ENCODE measurements at places on chromosomes 2 and 18.

GRCh38 chr2:238847841-238848690 is at the start of gene TWIST2:
Gene TWIST2 (plus strand): TSS chr2:238848085. CDS start chr2:238848216, 131 bp downstream.
- DNase-seq = no peak

GRCh38 chr2:120564213-120565094 is 171.2 kb upstream of the GLI2 start:
- DNase-seq = no peak

- no peak for DNase-seq
These were observed 188.8 kb downstream of the ZEB2 start for GRCh38 chr2:144330951-144331673.

- DNase-seq = no peak
These were observed 120.7 kb downstream of the KCNF1 start for GRCh38 chr2:11032396-11032795.

- no peak for DNase-seq
These were observed 18.8 kb downstream of the CCDC85A start for GRCh38 chr2:56202381-56203121.

- no peak for DNase-seq
These were observed 74.3 kb downstream of the NPAS2 start for GRCh38 chr2:100894105-100894795.

DNA sequence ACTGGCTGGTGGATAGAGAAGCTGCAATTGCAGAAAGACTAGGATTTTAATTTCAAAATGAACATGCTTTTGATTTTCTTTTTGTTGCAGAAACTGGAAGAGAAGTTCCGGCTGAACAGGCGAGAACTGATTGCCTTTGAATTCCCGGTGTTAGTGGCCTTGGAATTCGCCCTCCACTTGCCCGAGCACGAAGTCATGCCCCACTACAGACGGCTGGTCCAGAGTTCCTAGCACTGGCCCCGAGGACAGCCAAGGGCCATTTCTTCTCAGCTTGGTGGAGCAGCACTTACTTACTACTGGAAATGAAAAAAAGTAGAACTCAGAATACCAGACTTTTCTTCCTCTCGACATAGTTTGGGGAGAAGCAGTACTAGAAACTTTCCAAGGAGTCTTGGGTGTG is 121.9 kb downstream of the CABLES1 start:
- DNase-seq = no peak

DNA sequence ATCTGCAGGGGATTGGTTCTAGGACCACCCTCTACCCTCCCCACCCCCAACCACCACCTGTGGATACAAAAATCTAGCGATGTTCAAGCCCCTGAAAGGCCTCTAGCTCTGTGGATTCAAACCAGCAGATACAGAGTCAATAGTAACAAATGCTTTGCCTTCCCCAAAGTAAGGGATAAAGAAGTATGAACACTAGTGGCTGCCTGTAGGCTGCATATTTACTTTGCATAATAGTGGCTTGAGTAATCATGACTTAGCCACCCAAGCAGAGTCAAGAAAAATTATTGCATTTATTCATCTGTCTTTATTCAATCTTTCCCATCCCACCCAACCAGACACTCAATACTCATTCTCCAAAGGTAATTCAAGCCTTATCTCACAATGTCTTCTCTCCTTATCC is 43.8 kb downstream of the SOCS6 start:
- DNase-seq = no peak

- no peak for DNase-seq
These were observed 294.9 kb downstream of the DYSF start for GRCh38 chr2:71748227-71748626.

DNA sequence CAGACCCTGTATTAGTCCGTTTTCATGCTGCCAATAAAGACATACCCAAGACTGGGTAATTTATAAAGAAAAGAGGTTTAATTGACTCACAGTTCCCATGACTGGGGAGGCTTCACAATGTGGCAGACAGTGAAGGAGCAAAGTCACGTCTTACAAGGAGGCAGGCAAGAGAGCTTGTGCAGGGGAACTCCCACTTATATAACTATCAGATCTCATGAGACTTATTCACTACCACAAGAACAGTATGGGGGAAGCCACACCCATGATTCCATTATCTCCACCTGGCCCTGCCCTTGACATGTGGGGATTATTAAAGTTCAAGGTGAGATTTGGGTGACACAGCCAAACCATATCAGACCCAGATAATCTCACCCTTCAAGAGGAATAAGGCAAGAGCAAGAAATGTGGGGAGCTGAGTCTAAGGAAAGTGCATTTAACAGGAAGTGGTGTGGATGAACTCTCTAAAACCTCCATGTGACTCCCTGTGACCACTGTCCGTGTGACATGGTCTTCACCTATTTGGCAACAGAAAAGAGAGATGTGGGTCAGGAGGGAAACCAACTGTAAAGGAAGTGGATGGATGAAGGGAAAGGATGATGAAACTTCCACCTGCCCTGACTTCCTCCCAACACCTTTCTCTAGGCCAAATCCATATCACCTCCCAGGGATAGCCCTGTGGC is 110.6 kb downstream of the ATL2 start:
- no peak for DNase-seq

GRCh38 chr2:138125306-138126288 is 161.3 kb downstream of the HNMT start:
- DNase-seq = no peak

Data from anterior cingulate cortex (tissue), 58 donors.